Stomach (tissue), 19 donors: ENCODE measurements at places on chromosomes 13 and 19. TPM values are rescaled to one million over a fixed set of nuclear protein-coding genes. Genes with fewer than 3 reads are reported as not detected.

- peak; percentile 29 for DNase-seq
These were observed 4.8 kb downstream of the SYNGR4 start for GRCh38 chr19:48368936-48369335.

GRCh38 chr13:108528303-108528702, 101.1 kb upstream of the MYO16 start:
- no peak for DNase-seq

- peak; percentile 76 for DNase-seq
These were observed 9.6 kb upstream of the SBNO2 start for GRCh38 chr19:1183543-1184172.

- DNase-seq, result peak; percentile 61
These were observed 12.1 kb upstream of the KLK14 start for GRCh38 chr19:51094696-51095279.

DNA sequence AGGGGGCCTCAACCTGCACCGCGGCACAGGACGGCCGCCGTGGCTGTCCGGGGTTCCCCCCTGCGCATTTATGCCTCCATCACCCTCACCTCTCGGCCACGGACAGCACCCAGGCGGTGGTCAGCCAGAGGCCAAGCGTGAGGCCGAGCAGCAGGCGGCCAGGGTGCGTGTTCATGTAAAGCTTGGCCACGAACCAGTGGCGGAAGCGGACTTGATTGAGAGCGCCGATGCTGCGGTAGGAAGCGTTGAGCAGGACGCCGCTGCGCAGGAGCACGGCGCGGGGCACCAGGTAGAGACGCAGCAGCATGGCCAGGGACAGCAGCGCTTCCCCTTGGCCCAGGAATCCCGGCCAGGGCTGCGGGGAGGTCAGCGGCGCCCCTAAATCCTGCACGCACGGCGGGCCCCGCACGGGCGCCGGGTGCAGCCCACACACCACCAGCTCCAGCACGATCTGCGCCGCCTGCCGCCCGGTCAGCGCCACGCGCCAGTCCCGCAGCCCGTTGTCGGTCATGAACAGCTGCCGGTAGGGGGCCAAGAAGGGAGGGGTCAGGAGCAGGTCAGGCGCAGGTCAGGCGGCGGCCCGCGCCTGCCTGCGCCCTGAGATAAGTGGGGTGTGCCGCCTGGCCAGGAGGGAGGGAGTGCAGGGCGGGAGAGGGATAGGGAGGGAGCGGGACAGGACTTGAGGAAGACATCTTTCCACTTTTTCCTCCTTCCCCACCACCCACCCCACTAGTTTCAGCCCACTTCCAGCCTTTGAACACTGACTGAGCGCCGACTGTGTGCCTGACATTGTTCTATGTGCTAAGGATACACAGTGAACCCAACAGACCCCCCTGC, 6.5 kb downstream of the KCNN4 start:
- peak; percentile 80 for DNase-seq

The PDE4C gene
- not detected for polyA plus RNA-seq

The LAIR1 gene
- 6.1 TPM for polyA plus RNA-seq

The HSPBP1 gene
- polyA plus RNA-seq, result 27.5 TPM

The ZNF729 gene
- not detected for polyA plus RNA-seq
